ENCODE measurements at places on chromosomes 7 and 10.

- DNase-seq, result peak; percentile 48
Measured at GRCh38 chr10:92241158-92241500, 49.7 kb downstream of the CPEB3 start.

- no peak for DNase-seq
Measured at GRCh38 chr10:100182281-100182680, 3.5 kb downstream of the ERLIN1 start.

- DNase-seq, result no peak
Measured at GRCh38 chr7:111642373-111642772, 80.1 kb upstream of the IMMP2L start.

DNA sequence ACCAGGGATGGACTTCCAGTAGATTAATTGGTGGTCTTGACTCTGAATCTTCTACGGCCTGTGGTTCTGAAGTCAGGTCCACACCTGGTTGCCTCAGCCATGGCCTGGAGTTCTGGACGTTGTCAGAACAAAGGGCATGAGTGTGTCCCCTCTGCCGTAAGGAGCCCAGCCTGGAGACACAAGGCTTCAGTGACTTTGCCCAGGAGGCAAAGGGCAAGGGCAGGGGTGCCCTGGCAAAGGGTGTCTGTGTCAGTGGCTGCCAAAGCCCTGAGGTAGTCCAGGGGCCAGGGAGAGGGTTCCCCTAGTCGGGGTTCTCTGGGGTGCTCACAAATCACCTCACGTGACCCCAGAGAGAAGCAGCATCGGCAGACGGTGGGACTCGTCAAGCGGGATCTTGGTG, 273.2 kb upstream of the ZNF32 start:
- no peak for DNase-seq

GRCh38 chr10:58648131-58648530, 135.5 kb downstream of the BICC1 start:
- peak; percentile 60 for DNase-seq

DNA sequence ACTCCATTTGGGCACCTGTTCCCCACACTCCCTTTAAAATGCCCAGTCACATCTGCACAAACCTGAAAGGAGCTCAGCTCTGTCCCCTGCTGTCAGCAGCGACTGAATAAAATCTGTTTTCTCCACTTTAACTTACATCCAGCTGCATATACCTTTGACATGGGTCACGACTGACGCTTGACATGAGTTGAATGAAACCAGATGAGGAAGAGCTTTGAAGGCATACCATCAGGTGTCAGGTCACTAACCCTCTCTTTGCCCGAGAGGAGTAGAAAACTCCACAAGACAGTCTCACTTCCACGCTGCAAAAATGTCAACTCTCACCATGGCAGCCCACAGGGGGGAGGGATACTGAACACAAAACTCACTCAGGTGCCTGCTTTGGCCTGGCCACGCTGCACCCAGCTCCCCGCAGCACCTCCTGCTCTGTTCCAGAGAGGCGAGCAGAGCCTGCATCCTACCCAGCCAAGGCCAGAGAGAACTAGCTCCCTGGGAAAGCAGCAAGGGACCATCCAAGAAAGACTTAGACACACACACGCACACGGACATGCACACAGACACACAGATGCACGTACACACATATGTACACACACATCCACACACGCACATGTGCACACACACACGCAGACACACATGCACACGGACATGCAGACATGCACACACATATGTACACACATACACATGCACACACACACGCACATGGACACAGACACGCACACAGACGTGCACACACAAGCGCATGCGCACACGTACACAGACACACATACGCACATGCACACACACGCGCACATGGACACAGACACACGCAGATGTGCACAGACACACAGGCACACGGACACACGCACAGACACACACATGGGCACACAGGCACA, 191.0 kb downstream of the MAD1L1 start:
- DNase-seq, result no peak

- DNase-seq, result peak; percentile 74
Measured at GRCh38 chr10:71634531-71635164, 84.9 kb downstream of the C10orf105 start.

GRCh38 chr10:63481815-63482421, 16.1 kb upstream of the JMJD1C start:
- DNase-seq, result peak; percentile 27

GRCh38 chr10:35459449-35459847, 123.1 kb downstream of the CCNY start:
- DNase-seq, result no peak

DNA sequence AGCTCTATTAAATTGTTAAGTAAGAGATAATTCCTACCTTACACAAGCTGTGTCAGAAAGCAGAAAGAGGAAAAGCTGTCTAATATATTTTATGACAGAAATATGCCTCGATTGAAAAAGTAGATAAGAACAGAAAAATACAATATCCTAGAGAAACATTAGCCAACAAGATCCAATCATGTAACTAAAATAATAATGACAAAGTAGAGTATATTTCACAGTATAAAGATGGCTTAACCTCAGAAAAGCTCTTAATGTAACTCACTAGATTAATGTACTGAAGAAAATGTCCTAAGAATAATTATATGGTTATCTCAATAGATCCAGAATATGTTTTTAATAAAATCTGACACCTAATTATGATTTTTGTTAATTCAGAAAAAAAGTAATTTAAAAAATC, 89.8 kb upstream of the HABP2 start:
- DNase-seq, result no peak

- no peak for DNase-seq
Measured at GRCh38 chr10:93032809-93033137, 27.8 kb upstream of the CYP26C1 start.

DNA sequence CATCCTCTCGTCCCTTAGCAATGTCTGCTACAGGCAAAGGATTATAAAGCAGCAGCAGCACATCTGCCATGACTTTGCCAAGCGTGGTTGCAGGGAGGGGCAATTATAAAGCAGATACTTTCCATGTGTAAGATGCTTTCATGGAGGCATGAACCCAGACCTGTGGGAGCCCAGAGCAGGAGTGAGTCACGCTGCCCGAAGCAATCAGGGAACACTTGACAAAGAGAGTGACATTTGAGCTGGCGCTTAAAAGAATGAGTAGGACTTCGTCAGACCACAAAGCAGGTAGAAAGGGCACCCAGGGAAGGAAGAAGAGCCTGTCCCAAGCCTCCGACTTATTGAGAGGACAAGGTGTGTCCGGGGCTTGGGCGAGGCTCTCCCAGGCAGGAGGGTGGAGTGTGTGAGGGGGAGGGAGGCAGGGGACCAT, 147.2 kb downstream of the MYOF start:
- DNase-seq, result no peak

DNA sequence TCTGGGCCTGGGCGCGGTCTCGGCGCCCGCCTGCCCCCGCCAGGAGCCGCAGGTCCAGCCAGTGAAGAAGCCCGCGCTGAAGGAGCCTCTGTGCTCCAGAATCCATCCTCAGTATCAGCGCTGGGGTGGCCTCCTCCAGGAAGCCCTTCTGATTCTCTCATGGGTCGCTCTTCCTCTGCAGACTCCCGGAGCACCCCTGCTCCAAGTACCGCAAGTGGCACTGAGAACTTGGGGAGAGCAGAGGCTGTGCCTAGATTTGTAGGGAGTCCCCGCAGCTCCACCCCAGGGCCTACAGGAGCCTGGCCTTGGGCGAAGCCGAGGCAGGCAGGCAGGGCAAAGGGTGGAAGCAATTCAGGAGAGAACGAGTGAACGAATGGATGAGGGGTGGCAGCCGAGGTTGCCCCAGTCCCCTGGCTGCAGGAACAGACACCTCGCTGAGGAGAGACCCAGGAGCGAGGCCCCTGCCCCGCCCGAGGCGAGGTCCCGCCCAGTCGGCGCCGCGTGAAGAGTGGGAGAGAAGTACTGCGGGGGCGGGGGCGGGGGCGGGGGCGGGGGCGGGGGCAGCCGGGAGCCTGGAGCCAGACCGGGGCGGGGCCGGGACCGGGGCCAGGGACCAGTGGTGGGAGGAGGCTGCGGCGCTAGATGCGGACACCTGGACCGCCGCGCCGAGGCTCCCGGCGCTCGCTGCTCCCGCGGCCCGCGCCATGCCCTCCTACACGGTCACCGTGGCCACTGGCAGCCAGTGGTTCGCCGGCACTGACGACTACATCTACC, at the start of gene ALOX5:
Gene ALOX5, plus strand, starts transcription at position 641 of the 774 bp plus-strand sequence. Its CDS starts 64 bp downstream, at position 705.
- DNase-seq, result peak; percentile 56

DNA sequence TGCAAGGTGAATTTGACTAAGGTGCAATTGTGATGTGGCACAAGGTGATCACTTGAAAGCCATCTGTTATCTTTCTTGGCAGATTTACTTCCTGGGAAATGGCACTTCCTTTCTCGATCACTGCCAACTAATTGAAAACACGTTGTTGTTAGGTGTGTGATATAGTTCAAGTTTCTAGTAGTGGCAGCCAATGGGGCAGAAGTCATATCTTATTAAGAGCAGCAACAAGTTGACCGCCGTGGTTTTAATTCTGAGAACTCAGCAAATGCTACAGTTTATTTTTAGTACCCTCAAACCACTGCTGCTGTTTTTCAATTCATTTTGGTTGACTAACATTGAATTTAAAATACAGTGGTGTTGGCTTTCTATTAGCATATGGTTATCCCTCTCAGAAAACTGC, 1.6 kb downstream of the CHN2 start:
- DNase-seq, result no peak

DNA sequence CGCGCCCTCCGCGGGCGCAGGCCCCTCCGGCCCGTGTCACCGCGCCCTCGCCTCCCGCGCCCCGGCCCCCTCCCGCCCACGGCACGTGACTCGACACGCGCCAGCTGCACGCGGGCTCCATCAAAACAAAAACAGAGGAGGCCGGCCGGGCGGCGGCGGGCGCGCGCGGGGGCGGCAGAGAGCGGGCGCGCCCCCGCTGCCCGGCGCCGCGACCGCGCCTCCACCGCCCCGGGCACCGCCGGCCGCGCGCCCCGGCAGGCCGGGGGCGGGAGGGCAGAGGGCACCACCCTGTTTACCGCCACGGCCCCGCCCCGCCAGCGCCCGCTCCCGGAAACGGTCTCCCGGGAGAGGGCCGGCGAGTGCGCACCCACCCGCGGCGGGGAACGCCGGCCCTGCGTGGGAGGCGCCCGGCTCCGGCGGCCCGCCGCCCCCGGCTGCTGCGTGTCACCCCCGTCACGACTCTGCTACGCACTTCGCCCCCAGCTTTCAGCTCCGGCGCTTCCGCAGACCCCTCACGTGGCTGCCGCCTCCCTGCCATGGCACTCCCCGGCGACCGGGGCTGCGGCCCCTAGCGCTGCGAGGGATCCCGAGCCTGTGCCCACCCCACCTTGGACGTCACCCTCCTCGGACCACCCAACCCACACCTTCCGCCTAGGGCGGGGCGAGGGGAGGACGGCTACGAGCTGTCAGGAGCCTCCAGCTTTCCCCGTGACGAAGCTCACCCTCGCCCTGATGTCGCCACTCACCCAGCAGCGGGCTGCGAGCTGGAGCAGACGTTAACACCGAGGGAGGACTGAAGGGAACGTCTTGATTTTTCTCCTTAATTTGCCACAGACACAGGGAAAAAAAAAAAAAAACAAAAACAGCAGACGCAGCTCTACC, 221.6 kb upstream of the MKLN1 start:
- DNase-seq, result peak; percentile 56

GRCh38 chr7:14748461-14748860, 154.1 kb downstream of the DGKB start:
- no peak for DNase-seq
